Transverse colon (tissue), 4 donors: ENCODE measurements at places on chromosomes 11 and 22. TPM values are rescaled to one million over a fixed set of nuclear protein-coding genes. Genes with fewer than 3 reads are reported as not detected.

DNA sequence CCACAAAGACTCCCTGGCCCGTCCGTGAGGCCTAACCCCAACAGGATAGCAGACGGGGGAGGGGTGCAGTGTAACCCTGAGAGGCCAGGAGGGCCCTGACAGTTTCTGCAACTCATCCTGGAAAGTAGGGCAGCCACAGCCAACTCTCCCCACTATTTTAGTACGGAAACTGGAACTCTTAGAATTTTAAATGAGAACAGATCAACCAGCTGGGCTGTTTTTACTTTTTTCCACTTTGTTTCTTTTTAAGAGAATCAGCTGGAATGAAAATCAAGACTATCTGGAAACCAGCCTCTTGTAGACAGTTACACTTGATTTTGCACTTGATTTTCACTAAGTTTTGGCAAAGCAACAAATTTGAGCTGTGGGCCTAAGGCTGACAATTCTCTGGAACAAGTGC lies 42.7 kb upstream of the NRIP3 start:
- no peaks in the 10 kb centered on the region for H3K4me1 ChIP-seq
- no peaks in the 10 kb centered on the region for H3K27me3 ChIP-seq
- H3K4me3 ChIP-seq = no peak overlapping the region
- H3K27ac ChIP-seq = peak overlapping the region; percentile 6
- no peak for DNase-seq

DNA sequence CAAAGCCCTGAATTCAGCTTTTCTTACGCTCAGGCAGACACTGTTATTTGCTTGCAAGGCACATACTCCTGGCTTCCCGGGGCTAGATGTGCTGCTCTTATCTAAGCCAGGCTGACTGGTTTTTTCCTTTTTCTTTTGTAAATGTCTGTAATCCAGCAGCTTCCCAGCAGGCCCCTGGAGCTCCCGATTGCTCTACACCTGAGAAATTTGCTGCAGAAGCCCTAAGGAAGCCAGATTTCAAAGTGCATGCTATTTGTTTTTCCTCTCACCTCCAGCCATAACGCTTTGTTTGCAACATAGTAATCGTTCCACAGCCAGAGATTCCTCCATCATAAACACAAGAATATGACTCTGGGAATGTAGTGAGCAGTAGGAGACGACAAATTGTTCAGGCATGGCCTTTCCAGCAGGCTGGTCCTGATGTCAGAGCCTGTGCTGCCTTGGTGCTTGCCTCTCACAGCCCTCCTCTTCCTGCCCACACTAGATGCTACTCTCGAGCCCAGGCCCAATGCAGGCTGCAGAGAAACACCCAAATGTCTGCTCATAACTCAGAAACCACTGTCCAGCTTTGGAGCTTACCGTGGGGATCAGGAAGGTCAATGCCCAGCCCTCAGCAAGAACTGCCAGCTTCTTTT lies 54.7 kb upstream of the SLC6A5 start:
- no peaks in the 10 kb centered on the region for H3K27me3 ChIP-seq
- no peak overlapping the region for H3K27ac ChIP-seq
- no peak for DNase-seq
- H3K4me3 ChIP-seq = no peak overlapping the region
- H3K4me1 ChIP-seq = no peaks in the 10 kb centered on the region
- no peaks in the 10 kb centered on the region for H3K36me3 ChIP-seq

AMBRA1 gene
- 45.1 TPM for total RNA-seq

RIMBP3B gene
- not detected for total RNA-seq

- DNase-seq = no peak
- H3K4me3 ChIP-seq = no peak overlapping the region
- no peaks in the 10 kb centered on the region for H3K4me1 ChIP-seq
- no peaks in the 10 kb centered on the region for H3K36me3 ChIP-seq
- H3K27me3 ChIP-seq = no peaks in the 10 kb centered on the region
Measured at GRCh38 chr22:24985826-24986214, 33.3 kb downstream of the KIAA1671 start.

GRCh38 chr11:131912134-131912533 lies 541.7 kb downstream of the NTM start:
- H3K4me1 ChIP-seq = no peaks in the 10 kb centered on the region
- H3K27ac ChIP-seq = no peak overlapping the region
- peaks cover 48% of the 10 kb centered on the region for H3K27me3 ChIP-seq
- no peak for DNase-seq

- H3K27me3 ChIP-seq = no peaks in the 10 kb centered on the region
- H3K36me3 ChIP-seq = no peaks in the 10 kb centered on the region
- no peak overlapping the region for H3K4me3 ChIP-seq
- H3K27ac ChIP-seq = no peak overlapping the region
- H3K4me1 ChIP-seq = no peaks in the 10 kb centered on the region
- DNase-seq = no peak
Measured at GRCh38 chr11:25252854-25253253, 756.0 kb downstream of the LUZP2 start.

GRCh38 chr11:71065841-71066240 lies 186.5 kb downstream of the SHANK2 start:
- no peaks in the 10 kb centered on the region for H3K27me3 ChIP-seq
- H3K4me1 ChIP-seq = no peaks in the 10 kb centered on the region
- no peak for DNase-seq
- H3K4me3 ChIP-seq = no peak overlapping the region
- H3K27ac ChIP-seq = no peak overlapping the region

DNA sequence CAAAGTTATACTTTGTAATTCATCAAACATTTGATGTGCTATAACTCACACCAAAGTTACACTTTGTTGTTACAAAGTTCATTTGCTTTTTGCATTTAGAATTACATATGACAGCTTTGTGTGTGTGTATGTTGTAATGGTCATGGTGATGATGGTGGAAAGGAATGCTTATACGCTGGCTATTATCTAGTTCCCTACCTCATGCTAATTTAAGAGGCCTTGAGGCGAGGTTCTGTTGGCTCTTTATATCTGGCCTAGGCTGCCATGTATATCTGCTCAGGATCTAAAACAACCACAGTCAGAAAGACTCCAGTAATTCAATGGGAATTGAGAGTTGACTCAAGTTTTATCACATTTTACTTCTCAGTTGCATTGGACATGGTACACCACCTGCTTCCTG lies 123.4 kb downstream of the SLC17A6 start:
- H3K27me3 ChIP-seq = no peaks in the 10 kb centered on the region
- H3K4me1 ChIP-seq = no peaks in the 10 kb centered on the region
- no peak for DNase-seq
- H3K27ac ChIP-seq = no peak overlapping the region
- H3K4me3 ChIP-seq = no peak overlapping the region

DNA sequence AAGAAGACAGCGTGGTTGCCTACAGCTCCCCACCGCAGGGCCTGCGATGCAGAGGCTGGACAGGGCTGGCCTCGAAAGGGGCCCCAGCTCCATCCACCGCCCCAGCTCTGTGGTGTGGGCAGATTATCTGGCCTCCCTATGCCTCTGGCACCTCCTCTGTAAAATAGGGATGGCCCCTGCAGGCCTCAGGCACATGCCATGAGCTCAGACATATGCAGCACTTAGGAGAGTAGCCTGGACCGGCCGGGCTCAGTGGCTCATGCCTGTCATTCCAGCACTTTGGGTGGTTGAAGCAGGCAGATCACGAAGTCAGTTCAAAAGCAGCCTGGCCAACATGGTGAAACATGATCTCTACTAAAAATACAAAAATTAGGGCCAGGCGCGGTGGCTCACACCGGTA lies 7.4 kb downstream of the APOBEC3D start:
- no peaks in the 10 kb centered on the region for H3K36me3 ChIP-seq
- H3K27me3 ChIP-seq = no peaks in the 10 kb centered on the region
- no peaks in the 10 kb centered on the region for H3K4me1 ChIP-seq
- H3K4me3 ChIP-seq = no peak overlapping the region
- no peak overlapping the region for H3K27ac ChIP-seq

- H3K27ac ChIP-seq = no peak overlapping the region
- DNase-seq = no peak
- H3K4me1 ChIP-seq = no peaks in the 10 kb centered on the region
- no peaks in the 10 kb centered on the region for H3K27me3 ChIP-seq
Measured at GRCh38 chr11:34203377-34203871, 98.0 kb downstream of the NAT10 start.

GRCh38 chr11:105986554-105986953 lies 35.5 kb downstream of the MSANTD4 start:
- no peak overlapping the region for H3K4me3 ChIP-seq
- no peaks in the 10 kb centered on the region for H3K36me3 ChIP-seq
- H3K4me1 ChIP-seq = no peaks in the 10 kb centered on the region
- no peak for DNase-seq

CAPN5 gene
- total RNA-seq = 290 TPM

GRCh38 chr11:74185285-74185684 lies 14.2 kb downstream of the PPME1 start:
- DNase-seq = no peak
- H3K4me3 ChIP-seq = no peak overlapping the region
- H3K4me1 ChIP-seq = peaks cover 5% of the 10 kb centered on the region
- H3K27me3 ChIP-seq = no peaks in the 10 kb centered on the region
- no peaks in the 10 kb centered on the region for H3K36me3 ChIP-seq
- no peak overlapping the region for H3K27ac ChIP-seq

DNA sequence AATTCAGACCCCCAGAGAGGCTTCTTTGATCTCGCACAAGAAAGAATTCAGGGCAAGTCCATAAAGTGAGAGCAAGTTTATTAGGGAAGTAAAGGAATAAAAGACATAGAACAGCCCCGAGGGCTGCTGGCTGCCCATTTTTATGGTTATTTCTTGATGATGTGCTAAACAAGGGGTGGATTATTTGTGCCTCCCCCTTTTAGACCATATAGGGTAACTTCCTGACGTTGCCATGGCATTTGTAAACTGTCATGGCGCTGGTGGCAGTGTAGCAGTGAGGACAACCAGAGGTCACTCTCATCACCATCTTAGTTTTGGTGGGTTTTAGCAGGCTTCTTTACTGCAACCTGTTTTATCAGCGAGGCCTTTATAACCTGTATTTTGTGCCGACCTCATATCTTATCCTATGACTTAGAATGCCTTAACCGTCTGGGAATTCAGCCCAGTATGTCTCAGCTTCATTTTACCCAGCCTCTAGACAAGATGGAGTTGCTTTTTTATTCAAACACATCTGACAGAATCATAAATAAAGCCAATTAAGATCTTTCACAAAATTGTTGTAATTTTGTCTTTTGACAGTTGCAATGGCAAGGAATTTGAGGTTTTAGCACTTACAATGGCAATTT lies 7.6 kb downstream of the DDIAS start:
- H3K4me3 ChIP-seq = no peak overlapping the region
- no peaks in the 10 kb centered on the region for H3K27me3 ChIP-seq
- no peaks in the 10 kb centered on the region for H3K36me3 ChIP-seq

MRGPRE gene
- total RNA-seq = not detected

- H3K36me3 ChIP-seq = no peaks in the 10 kb centered on the region
- H3K27me3 ChIP-seq = no peaks in the 10 kb centered on the region
- peaks cover 10% of the 10 kb centered on the region for H3K4me1 ChIP-seq
- peak overlapping the region; percentile 89 for H3K27ac ChIP-seq
- H3K4me3 ChIP-seq = peak overlapping the region; percentile 96
Measured at GRCh38 chr11:111870522-111870885, 877 bp downstream of the ALG9 start.

GRCh38 chr11:69773626-69774353 lies 1.4 kb downstream of the FGF4 start:
- no peak for DNase-seq
- peaks cover 86% of the 10 kb centered on the region for H3K27me3 ChIP-seq
- no peaks in the 10 kb centered on the region for H3K36me3 ChIP-seq
- no peaks in the 10 kb centered on the region for H3K4me1 ChIP-seq

- no peaks in the 10 kb centered on the region for H3K36me3 ChIP-seq
- DNase-seq = peak; percentile 45
- H3K4me3 ChIP-seq = no peak overlapping the region
- no peaks in the 10 kb centered on the region for H3K4me1 ChIP-seq
Measured at GRCh38 chr22:37492428-37493344, 6.5 kb upstream of the MFNG start.

- H3K4me1 ChIP-seq = peaks cover 48% of the 10 kb centered on the region
- H3K27me3 ChIP-seq = no peaks in the 10 kb centered on the region
- no peak overlapping the region for H3K4me3 ChIP-seq
Measured at GRCh38 chr11:118625036-118625690, 17.7 kb downstream of the PHLDB1 start.

GRCh38 chr22:19603767-19604166 lies 79.6 kb upstream of the CLDN5 start:
- H3K4me1 ChIP-seq = no peaks in the 10 kb centered on the region
- peaks cover 30% of the 10 kb centered on the region for H3K27me3 ChIP-seq
- no peak overlapping the region for H3K27ac ChIP-seq
- DNase-seq = no peak
- H3K4me3 ChIP-seq = no peak overlapping the region

PAFAH1B2 gene
- total RNA-seq = 18.1 TPM

UPK3A gene
- total RNA-seq = not detected

PKP3 gene
- 159 TPM for total RNA-seq

GRCh38 chr11:47560426-47560825 lies 5.0 kb upstream of the PTPMT1 start:
- no peak overlapping the region for H3K4me3 ChIP-seq
- H3K27ac ChIP-seq = no peak overlapping the region
- H3K4me1 ChIP-seq = peaks cover 7% of the 10 kb centered on the region
- H3K36me3 ChIP-seq = no peaks in the 10 kb centered on the region
- no peaks in the 10 kb centered on the region for H3K27me3 ChIP-seq

RNF214 gene
- total RNA-seq = 12.7 TPM

- H3K4me3 ChIP-seq = no peak overlapping the region
- no peaks in the 10 kb centered on the region for H3K4me1 ChIP-seq
Measured at GRCh38 chr11:44404301-44404700, 94.4 kb upstream of the ALX4 start.

GRCh38 chr11:74695705-74696280 lies 35.4 kb downstream of the CHRDL2 start:
- H3K4me1 ChIP-seq = peaks cover 6% of the 10 kb centered on the region
- peak overlapping the region; percentile 81 for H3K27ac ChIP-seq
- DNase-seq = no peak
- no peaks in the 10 kb centered on the region for H3K36me3 ChIP-seq
